Anterior cingulate cortex (tissue), 58 donors: ENCODE measurements at places on chromosomes 6 and 20.

GRCh38 chr6:37850260-37850659 lies 30.7 kb downstream of the ZFAND3 start:
- DNase-seq, result no peak

GRCh38 chr6:37535759-37536490 lies 36.2 kb upstream of the CCDC167 start:
- DNase-seq, result no peak

DNA sequence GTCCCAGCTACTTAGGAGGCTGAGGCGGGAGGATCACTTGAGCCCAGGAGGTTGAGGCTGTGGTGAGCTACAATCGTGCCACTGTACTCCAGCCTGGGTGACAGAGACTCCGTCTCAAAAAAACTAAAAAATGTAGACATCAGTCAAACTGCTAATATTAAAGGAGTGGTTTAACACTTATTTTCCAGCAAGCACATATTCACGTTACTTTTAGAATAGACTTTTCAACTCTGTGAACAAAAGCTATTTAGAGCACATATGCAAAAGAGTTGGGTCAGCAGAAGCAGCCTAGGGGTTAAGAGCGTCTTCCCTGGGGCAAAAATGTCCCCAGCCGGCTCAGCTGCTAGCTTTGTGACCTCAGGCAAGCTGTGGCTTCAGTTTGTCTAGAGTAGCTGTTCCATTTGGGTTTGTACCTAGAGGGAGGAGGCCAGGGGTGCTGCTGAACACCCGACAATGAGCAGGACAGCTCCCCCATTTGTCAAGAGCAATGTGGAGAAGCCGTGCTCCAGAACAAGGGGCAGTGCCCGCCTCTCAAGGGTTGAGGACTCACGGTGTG lies 62.5 kb upstream of the PTGIS start:
- DNase-seq, result no peak

- no peak for DNase-seq
These were observed 23.5 kb downstream of the CARMIL1 start for GRCh38 chr6:25302677-25303128.

GRCh38 chr6:130882370-130882769 lies 55.2 kb downstream of the SMLR1 start:
- DNase-seq, result no peak

- no peak for DNase-seq
These were observed 153.9 kb downstream of the CDK19 start for GRCh38 chr6:110661414-110661813.

DNA sequence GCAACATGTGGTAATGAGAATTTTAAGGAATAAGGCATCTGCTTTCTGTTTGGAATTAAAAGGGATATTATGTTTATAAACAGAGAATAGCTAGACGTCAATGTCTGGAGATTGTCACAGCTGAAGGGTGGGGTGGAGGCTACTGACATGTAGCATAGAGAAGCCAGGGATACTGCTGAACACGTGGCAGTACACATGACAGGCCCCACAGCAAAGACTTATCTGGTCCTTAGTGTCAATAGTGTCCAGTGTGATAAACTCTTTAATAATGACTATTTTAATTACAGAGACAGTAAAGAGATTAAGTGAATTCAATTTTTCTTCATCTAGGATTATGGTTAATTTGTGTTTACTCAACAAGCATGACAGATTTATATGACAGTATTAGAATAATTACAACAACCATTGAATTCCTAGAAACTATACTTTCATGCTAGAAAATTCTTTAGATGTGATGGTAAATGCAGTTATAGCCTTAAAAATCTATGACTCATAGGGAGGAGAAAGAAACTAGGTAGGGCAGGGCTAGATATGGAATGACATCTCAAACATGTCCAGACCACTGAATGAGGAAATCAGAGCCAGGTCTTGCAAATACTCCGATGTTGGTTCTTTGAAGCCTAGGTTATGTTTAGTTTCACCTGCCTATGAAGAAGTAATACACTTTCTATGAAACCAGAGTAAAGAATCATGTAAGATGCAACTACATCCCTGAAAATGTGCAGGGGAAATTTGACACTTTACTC lies 399.5 kb downstream of the PHF3 start:
- DNase-seq, result no peak

GRCh38 chr6:25913741-25914140 lies 16.8 kb downstream of the SLC17A2 start:
- DNase-seq, result no peak

GRCh38 chr6:130116273-130116672 lies 97.9 kb downstream of the L3MBTL3 start:
- DNase-seq, result no peak
